WTC11 (cell line): ENCODE measurements at places on chromosomes 1 and 21.

GRCh38 chr1:97200595-97200994, 479.0 kb downstream of the PTBP2 start:
- DNase-seq = no peak

- DNase-seq = no peak
Observed at GRCh38 chr1:234132795-234133194, 228.3 kb downstream of the SLC35F3 start.

GRCh38 chr1:89025928-89026327, 3.3 kb upstream of the GBP3 start:
- no peak for DNase-seq

GRCh38 chr1:150876119-150876454, 312 bp downstream of the ARNT start:
- DNase-seq = no peak

- DNase-seq = no peak
Observed at GRCh38 chr1:84062496-84062895, 63.6 kb upstream of the TTLL7 start.

DNA sequence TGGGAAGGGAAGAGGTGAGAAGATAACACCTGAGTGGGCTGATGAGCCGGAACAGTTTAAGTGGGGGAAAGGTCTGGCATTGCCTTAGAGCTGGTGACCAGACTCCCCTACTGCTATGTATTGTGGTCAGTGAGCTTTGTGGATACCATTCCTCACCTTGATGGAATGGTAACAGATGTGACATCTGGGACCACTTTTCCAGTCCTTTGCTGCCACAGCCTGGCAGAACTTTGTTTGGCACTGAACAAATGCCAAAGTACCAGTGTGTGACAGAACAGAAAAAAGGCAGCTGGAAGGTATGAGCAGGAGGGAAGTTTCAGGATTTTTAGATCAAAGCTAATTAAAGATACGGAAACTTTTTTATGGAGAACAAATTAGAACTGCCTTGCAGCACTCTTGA, 6.2 kb downstream of the MED8 start:
- DNase-seq = no peak

DNA sequence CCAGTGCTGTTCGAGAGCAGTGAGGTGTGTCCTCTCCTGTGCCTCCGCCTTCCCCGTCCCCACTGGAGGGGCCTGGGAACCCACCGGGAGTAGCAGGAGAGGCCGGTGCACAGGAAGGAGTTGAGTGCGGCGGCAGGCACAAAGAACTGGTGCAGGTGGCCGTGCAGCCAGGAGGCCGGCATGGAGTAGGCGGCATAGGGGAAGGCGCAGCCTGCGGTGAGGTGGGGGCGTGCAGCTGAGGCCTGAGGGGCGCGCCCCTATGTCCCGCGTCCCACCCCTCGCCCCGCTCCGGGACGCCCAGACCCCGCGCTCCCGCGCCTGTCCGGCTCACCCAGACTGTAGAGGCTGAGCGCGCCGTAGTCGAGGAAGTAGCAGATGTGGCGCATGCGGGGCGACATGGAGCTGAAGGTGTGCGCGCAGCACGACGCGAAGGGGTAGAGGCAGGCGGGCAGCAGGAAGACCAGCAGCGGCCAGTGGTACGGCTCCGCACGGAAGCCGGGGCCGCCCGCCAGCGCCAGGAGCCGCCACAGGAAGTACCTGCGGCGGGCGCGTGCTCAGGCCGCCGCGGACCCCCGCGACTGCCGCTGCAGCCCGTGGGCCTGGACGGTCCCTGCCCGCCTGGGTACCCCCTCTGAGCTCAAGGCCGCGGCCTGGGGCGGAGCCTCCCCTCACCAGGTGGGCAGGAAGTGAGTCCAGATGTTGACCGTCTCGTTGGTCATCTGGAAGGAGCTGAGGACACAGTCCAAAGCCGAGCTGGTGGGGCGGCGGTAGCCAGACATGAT, 2.2 kb downstream of the PAQR6 start:
- DNase-seq = peak; percentile 63

DNA sequence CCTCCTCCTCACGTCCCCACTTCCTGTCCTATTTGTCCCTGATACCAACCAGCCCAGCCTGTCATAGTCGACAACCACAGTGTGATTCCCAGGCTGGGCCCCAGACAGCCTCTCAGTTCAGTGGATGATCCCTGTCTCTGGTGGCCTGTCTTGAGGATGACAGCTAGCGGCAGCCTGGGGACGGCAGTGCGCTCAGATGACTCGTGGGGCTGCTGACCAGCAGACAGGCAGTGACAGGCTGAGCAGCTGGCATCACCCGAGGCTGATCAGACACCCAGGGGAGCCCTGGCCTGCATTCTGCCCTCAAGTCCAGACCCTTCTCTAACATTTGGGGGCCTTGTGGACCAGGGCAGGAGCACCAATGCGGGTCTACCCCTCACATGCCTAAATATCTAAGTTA, 21.0 kb downstream of the NKAIN1 start:
- no peak for DNase-seq

- no peak for DNase-seq
Observed at GRCh38 chr21:34864370-34865149, 184.5 kb downstream of the RUNX1 start.

DNA sequence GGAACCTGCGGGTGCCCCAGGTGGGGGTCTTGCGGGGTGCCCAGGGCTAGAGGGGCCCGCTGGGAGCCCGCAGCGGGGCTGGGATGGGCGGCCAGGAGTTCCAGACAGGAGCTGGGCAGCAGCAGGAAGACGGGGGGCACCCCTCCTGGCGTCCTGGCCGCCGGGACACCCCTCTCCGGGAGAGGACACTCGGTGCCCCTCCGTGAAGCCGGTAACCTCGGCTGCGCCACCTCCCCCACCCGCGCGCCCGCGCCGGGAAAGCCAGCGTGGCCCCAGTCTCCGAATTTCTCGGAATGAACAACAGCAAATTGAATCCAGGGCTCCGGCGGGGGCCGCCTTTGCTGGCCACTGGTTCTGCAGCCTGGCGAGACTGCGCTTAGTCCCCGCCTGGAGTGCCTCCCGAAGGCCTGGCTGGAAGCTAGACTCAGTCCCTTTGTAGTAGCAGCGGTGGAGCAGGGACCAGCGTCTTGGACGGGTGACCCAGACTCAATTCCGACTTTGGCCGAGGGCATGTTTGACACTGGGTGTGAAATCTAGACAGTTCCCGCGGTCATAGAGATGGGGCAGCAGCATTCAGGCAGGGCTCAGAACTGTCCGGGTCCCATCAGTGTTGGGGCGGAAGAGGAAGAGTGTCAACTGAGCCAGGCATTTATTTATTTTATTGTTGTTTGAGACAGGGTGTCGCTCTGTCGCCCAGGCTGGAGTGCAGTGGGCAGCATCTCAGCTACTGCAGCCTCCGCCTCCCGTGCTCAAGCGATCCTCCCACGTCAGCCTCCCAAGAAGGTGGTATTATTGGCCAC, 773 bp downstream of the IFNGR2 start:
- peak; percentile 49 for DNase-seq

DNA sequence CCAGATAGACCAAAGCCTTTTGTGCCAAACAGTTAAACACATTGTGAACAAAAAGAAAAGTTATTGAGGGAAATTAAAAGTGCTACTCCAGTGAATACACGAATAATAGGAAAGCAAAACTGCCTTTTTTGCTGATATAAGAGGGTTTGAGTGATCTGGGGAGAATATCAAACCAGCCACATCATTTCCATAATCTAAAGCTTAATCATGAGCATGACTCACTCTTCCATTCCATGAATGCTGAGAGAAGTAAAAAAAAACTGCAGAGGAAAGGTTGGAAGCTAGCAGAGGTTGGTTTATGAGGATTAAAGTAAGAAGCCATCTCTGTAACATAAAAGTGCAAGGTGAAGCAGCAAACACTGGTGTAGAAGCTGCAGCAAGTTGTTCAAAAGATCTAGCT, 350.6 kb upstream of the NCAM2 start:
- no peak for DNase-seq

GRCh38 chr1:13543451-13544220, 29.8 kb upstream of the LRRC38 start:
- peak; percentile 13 for DNase-seq

DNA sequence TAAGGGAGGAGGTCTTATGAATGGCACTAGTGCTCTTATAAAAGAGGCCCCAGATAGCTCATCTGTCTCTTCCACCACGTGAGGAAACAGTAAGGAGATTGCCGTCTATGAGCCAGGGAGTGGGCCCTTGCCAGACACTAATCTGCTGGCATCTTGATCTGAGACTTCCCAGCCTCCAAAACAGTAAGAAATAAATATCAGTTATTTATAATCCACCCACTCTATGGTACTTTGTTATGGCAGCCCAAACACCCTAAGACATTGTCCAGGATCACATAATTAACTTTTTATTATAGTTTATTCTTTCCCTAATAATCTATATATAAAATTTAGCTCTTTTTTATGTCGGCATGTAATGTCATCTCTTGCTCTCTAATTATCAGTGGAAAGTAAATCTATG, 144.0 kb upstream of the IRF2BP2 start:
- DNase-seq = no peak

DNA sequence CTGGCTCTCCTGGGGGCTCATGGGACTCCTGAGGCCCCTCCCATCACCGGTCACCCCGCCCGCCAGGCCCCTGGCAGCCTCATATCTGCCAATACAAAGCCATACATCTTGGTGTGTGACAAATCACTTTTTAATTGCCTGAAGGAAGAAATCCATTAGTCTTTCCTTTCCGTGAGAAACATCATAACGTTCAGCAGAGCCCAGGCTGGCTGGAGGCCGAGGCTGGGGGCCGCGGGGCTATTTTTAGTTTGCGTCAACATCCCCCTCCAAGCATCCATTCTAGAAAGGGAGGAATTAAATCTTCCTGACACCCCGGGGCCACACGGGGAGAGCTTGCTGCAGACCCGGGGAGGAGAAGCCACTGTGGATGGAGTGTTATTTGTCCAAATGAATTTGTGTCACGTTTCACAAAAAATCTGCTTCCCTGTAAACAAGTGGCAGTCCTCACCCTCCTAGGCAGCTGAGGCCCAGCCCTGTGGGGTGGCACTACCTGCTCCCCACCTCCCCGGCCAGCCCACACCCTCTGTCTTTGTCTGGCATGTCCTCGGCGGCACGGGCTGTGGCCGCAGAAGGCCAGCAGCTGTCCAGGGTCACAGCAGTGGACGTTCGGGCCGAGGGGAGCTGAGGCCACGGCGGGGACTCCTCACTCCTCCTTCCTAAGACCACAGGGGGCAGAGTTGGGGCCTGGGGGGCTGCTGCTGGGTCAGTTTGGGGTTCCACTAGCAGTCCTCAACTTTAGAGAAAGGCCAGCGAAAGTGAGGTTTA, 236.9 kb upstream of the VAMP3 start:
- DNase-seq = no peak

GRCh38 chr1:98764485-98764884, 103.0 kb downstream of the SNX7 start:
- DNase-seq = no peak

- no peak for DNase-seq
Observed at GRCh38 chr1:202923533-202923932, 3.5 kb downstream of the KLHL12 start.

DNA sequence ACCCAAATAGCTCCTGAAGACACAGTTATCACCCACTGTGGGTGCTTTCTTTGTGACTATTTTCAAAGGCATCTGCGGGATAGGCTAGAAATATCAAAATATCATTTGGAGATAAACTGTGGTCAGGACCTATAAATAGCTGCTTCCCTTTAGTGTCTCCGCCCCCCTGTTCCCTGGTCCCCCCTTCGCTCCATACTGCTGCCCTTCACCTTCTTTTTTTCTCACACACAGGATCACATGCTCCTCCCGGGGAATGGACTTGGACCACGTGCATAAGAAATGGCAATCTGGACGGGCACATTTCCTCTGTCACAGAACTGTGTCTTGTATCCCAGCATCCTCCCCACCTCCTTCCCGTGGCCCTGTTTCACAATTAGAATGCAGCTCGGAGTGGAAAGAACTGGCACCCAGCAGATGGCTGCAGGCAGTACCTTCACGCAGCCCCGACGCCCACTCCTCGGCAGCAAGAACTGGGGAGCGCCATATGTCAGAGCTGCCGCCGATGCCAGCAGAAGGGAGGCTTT, 68.8 kb upstream of the SSX2IP start:
- DNase-seq = no peak

GRCh38 chr1:18875107-18875795, 15.8 kb upstream of the TAS1R2 start:
- peak; percentile 95 for DNase-seq

DNA sequence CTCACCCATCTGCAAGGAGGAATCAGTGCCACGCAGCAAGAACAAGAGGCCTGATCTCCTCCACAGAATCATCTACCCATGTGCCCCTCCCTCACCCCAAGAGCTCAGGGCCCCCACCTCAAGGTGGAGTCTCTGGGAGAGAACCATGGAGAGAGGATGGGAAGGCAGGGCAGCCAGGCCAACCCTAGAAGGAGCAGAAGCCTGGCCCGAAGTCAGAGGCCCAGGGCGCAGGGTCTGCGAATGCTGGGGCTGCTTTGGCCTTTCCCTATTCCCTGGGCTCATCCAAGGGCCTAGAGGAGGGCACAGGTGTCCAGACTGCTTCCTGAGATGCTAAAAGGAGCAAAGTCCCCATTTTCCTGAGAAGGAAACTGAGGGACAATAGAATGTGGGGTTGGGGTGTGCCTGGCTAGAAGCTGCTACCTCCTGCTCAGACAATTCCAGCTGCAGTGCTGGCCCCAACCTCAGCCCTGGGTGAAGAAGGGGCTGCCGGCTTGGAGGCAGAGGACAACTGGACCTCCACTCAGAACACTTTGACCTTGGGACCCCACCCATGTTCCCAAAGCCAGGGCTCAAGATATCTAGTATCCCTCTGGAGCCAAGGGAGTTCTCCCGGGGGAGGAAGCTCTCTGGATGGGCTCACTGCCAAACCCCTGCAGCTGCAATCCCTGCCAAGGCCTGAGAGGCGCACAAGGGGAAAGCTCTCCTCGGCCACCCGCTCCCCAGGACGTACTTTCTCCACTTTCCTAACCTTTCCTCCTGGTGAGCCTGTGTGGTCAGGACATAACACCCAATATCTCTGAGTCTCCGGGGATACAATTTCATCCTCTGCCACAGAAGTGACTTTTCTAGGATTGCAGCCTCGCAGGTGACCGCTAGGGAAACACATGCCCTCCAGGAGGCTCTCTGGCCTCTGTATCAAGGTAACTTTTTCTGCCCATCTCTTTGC, 16.6 kb upstream of the LEMD1 start:
- peak; percentile 63 for DNase-seq

DNA sequence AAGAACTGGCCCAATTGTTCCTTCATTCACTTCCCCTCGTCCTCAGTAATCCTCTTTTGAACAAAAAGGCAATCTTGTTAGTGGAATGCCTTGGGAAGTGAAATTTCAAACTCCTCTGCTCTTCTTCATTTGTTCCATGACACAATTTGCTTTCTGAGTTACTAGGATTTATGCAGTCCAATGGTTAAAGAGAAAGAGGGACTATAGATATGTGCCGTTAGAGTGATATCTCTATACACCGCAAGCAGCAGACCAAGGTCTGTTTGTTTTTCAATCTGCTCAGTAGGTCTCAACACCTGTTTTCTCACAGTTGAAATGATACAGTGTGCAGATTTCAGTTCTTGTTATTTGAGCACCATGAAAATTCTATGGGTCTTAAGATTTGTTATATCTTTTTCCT, 244.0 kb downstream of the DNM3 start:
- DNase-seq = no peak
